ENCODE measurements at places on chromosomes 12 and 14.
A peak's percentile ranks its signal among the peaks of the same experiment; 100 is the strongest.

DNA sequence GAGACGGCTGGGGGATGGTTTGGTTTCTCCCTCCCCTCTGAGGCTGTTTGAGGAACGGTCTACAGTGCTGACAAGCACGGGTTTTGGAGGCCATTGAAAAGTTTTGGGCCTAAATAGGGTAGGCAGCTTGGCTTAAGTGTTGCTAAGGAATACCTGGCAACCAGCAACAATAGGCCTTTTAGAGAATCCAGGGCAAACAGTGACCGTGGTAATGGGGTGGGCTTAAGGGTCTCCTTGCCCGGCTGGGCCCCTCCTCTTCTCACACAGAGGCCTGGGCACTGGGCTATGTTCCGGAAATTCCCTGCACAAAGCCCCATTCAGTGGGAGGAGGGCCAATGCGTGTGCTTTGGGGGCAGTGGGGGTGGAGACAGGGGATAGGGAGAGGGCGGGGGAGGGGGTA, 55.4 kb downstream of the ASCL1 start:
- DNase-seq = no peak

GRCh38 chr14:61304688-61305087, 16.7 kb upstream of the PRKCH start:
- DNase-seq = no peak

GRCh38 chr14:78152201-78153063, 17.7 kb upstream of the NRXN3 start:
- no peak for DNase-seq

DNA sequence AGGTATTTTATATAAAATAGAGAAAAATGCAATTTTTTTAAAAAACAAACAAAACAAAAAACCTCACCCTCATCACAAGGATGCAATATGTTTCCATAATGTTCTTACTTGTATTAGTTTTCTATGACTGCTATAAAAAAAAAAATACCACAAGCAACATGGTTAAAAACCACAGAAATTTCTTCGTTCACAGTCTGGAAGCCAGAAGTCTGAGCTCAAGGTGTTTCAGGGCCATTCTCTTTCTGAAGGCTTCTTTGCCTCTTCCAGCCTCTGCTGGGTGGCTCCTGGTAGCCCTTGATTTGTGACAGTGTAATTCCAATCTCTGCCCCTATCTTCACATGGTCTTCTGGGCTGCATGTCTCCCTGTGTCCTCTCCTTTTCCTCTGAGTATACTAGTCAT, 21.5 kb upstream of the SSTR1 start:
- no peak for DNase-seq

GRCh38 chr14:76641541-76641940, 119.7 kb upstream of the VASH1 start:
- DNase-seq = no peak

DNA sequence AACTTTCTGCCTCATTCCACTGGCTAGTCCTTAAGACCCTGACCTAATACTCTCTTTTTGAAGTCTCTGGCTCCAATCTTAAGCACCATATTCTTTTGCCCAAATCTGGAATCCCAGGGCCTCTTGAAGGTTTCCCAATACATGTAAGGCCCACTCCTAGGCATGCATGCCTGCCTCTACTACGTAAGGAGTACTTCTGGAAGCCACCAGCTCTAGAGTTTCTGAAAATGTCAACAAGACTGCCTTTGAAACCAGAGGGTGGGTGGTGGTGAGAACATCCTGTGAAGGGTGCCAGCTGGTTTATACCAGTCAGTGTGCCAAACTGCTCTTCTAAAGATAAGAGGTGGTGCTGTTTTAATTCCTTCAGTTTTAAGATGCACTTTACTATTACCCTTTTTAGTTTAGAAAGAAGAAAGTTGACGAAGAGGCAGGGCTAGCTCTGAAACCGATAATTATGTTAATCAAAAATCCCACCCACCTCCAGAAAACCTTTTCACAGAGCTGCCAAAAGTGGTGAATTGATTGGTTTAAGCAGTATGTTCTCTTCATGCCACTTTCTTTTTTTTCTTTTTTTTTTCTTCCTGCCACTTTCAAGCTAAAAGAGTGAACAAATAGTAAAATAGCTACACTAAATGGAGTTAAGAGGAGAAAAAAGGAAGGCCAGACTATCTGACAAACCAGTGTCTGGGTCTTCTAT, 8.7 kb upstream of the WDR89 start:
- DNase-seq = no peak

GRCh38 chr12:27709932-27710591, 570 bp upstream of the MRPS35 start:
- DNase-seq = no peak

DNA sequence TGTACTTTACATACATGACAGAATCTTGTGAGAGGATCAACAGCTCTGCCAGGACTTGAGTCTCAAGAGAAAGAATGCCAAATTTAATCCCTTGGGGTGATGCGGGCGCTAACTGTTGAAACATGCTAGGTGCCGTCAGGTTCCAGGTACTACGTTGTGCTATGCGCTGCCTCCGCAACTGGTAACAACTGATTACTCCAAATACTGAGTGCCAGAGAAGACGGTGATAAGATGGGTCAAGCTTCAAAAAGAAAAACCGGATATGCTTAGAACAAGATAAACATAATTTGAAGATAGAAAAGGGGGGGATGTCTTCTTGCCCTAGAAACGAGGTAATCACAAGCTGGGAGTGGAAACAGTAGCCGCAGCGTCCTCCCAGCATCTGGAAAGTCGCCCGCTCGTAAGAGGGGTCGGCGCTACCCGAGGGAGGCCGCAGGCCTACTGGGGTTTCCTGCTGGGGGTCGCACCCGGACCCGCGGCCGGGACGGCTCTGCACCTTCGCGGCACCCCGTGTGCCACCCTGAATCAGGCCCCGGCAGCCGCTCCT, 678 bp downstream of the ZBTB25 start:
- no peak for DNase-seq

GRCh38 chr12:1527789-1528188, 66.6 kb downstream of the FBXL14 start:
- no peak for DNase-seq

DNA sequence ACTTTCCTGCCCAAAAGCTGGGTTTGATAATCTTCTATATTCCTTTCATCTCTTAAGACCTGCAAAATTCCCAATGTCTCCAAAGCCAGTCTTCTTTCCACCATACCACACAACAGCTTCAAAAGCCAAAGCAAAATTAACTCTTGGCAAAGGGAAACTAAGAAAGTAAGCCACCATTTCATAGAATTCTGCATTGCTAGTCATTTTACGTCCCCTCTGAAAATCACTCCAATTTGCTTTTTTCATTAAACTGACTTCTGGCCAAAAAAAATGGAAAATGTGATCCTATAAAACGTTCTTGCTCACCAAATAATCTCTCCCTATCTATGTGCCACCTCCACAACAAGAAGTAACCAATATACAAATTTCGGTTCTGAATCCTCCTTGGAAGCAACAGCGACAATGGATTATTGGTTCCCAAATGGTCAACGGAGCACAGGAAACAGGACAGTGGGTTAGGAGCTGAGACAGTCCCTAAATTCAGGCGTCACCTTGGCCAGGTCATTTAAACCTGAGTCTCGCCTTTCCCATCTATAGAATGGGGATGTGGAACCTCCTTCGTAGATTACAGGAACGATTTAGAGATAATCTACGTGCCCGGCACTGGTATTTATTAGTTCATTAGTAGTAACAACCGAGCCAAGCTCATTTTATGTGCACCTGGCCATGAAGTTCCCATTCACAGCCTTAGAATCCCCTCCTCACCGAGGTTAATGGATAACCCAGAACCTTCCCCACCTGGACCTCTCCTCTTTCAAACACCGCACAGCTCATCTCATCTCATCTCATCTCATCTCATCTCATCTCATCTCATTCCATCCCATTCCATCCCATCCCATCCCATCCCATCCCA, 1.2 kb downstream of the NT5DC3 start:
- DNase-seq = no peak

DNA sequence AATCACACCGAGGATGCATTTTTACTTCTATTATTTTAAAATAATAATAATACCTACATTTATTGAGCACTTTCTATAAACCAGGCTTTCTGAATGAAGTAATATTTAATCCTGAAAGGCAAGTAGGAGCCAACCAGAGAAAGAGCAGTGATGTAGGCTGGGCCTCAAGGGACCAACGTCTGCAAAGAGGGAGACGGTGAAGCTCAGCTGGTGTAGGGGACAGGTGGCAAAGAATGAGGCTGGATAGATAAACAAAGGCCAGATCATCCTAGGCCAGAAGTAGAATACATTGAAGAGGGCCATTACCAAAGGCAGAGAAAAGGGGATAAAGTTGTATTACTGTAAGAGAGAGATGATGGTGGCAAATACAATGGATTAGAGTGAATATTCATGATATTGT, 810 bp upstream of the TMBIM4 start:
- DNase-seq = no peak

GRCh38 chr14:36684946-36685345, 23.3 kb downstream of the PAX9 start:
- no peak for DNase-seq

GRCh38 chr14:55238019-55238680, 33.1 kb upstream of the FBXO34 start:
- no peak for DNase-seq

DNA sequence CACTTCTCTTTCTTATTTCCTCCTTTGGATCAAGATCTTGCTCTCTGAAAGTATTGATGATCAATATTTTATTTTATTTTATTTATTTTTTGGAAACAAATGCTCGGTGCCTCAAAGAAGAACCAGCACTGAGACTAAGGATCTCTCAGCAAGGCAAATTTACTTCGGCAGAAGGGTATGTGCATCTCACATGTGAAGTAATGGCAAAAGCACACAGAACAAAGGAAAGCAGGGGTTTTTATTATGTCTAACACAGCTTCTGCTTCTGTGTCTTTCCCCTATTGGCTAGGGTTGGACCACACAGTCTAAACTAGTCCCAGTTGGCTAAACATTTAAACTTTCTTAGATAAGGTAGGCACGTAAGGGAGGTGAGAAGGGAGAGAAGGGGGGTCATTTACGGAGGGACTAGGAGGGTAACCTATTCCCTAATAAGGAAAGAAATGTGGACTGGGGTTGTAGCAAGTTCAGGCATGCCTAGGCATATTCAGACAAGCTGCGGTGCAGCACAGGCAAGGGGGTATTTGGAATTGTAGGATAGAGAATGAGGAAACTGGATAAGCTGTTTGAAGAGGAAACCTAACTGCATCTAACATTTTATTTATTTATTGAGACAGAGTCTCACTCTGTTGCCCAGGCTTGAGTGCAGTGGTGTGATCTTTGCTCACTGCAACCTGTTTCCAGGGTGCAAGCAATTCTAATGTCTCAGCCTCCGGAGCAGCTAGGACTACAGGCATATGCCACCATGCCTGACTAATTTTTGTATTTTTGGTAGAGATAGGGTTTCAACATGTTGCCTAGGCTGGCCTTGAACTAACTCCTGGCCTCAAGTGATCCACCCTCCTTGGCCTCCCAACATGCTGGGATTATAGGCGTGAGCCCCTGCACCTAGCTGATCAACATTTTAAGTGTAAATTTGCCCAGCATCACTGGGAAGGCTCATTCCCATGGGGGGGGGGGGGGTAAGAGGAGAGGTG, 90.0 kb upstream of the EIF5 start:
- no peak for DNase-seq

- DNase-seq = no peak
These were observed 89.6 kb downstream of the TTC7B start for GRCh38 chr14:90726656-90727055.

DNA sequence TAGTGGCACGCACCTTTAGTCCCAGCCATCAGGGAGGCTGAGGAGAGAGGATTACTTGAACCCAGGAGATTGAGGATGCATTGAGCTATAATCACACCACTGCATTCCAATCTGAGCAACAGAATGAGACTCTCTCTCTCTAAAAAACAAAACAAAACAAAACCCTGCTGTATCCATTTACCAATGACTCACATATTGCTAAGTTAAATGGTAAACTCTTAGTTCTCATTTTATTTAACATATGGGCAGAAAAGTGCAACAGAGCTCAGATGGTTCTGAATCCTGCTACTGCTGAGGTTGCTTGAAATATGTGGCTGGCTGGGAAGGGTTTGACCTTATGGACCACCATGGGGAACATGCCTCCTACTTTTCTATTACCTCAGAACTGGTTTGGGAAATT, 33.7 kb upstream of the CCNT1 start:
- no peak for DNase-seq

- no peak for DNase-seq
These were observed 10.6 kb downstream of the TRHDE start for GRCh38 chr12:72282721-72283120.

- DNase-seq = no peak
These were observed 57.6 kb downstream of the BRMS1L start for GRCh38 chr14:35883677-35884293.

DNA sequence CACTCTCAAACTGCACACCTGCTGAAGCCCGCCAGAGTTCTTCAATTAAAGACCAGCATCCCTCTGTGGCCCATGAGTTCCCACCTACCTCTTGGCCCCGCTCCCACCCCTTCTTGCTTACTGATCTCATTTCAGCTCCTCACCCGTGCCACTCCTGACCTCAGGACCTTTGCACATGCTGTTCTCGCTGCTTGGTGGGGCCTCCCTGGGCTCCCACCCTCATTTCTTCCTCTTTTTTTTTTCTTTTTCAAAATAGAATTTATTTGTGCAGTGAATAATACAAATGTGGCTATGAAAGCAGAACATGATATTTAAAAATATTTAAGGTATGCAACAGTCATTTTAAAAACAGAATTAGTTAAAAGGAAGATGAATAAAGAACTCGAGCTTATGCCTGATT, 8.5 kb upstream of the SERPINA9 start:
- no peak for DNase-seq

DNA sequence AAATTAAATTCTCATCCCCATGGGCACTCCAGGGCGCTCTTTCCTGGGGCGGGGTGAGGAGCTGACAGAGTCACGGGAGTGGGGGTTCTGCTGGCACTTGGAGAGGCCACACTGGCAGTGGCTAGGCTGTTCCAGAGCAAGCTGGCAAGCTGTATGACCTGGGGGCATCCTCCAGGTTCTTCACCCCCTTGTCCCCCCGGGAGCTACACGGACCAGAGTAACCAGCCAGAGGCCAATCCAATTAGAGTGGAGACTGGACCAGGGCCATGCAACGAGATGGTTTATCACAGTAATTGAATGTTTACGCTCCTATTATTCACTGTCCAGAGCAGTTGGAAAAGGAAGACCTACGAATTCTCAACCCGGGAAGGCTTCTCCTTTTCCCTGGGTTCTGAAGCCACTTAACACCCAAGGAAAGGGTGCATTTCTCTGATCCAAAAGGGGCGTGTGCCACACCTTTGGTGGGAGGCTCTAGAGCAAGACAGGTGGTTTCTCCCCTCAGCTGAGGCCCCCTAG, 43.8 kb upstream of the PNMA1 start:
- DNase-seq = no peak

GRCh38 chr12:9331218-9331626, 123.0 kb upstream of the PZP start:
- peak; percentile 72 for DNase-seq

GRCh38 chr12:58819345-58819744, 101.0 kb downstream of the LRIG3 start:
- no peak for DNase-seq

GRCh38 chr12:68587448-68587873, 23.2 kb upstream of the RAP1B start:
- DNase-seq = no peak

- DNase-seq = no peak
These were observed 245.7 kb downstream of the KCNC2 start for GRCh38 chr12:74963867-74964331.
